ENCODE measurements at places on chromosomes 7 and 10.

DNA sequence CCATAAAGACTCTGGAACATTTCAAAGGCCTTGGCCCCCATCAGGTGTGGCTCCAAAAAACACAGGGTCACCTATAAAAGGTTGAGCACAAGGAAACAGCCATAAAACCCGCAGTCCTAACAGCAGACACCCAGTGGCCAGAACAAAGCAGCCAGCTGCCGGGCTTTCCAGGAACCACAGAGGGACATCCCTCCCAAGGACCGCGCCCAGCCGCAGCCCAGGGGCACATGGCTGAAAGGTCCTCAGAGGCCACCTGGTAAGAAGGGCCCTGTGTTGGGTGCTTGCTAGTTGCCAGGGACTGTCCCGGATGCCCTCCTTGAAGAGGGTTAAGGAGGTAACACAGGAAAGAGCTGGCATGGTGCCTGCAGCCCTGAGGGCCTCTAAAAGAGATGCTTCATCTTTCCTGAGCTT lies 32.7 kb downstream of the KCNMA1 start:
- no peak for DNase-seq

GRCh38 chr7:4018601-4019316 lies 663.3 kb upstream of the FOXK1 start:
- no peak for DNase-seq

DNA sequence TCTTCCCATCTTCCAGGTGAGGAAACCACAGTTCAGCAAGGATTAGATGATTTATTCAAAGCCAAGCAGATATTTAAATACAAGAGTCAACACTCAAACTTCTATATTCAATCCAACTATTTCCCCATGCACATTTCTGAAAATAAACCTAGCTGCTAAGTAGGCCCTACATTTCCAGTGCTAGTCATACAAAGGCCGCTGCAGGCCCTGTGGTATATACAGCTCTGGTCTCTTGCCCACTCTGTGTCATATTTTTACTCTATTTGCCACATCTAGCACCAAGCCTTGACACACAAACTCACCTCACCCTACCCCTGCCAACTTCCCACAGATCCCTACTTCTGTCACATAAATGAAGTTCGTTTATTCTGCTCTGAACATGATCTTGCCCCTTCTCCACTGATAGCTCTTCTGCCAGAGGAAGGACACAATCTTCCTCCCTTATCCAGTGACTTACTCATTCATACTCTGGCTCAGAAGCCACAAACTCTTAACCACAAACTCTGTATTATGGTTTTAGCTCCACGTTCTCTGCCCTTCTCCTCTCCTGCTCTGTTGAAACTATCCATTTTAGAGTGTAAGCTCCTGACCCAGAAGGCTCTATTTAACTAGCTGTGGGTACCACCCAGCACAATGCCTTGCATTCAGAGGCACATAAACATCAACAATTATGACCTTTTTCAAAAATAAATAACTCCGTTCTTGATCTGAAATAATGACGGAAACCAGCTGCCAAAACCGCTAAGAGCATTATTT lies 180.7 kb downstream of the CPEB3 start:
- DNase-seq, result no peak

- DNase-seq, result peak; percentile 62
These were observed 24.7 kb downstream of the GHRHR start for GRCh38 chr7:30988351-30989005.

DNA sequence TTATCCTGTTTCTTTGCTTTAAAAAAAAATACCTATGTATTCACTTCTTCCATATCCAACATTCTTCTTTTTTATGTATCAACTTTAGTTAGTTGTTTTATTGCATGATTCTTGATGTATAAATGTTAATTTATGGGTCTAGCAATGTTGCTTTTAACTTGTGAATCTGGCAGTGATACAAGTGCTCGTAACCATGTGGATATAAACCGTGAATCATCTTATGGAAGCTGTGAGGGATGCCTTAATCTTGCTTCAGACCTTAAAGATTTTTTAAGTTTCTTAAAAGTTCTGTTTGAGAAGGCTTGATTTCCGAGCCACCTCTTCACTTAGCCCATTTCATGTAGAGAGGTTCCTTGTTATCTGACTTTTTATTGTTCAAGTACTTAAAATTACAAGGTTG lies 25.9 kb downstream of the HELLS start:
- DNase-seq, result no peak

DNA sequence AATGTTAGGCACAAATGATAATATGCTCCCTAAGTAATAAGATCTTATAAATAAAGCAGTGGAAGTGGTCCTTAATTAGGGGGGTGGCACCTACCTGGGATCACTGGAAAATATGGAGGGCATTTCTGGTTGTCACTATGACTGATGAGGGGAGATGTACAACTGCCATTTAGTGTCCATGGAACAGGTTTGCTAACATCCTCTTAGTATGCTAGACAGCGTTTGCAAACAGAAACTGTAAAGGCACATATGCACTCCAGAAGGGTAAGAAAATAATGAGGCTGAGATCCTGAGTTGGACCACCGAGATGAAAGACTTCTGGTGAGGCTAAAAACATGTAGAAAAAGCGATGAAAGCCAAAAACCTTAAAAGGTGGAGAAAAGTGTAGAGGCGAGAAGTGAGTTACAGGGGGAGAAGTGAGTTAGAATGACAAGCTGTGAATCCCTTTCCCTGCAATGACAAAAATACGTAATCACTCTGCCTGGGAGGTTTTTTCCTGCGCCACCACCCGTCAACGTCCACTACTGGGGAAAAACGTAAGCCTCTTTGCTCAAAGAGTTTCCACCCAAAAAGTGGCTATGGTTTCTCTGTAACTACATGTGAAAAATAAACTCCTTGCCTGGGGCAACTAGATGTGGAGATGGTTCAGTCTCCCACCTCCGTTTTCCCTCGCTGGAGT lies 767 bp downstream of the KRIT1 start:
- no peak for DNase-seq

GRCh38 chr7:159104188-159104920 lies 40.3 kb downstream of the VIPR2 start:
- DNase-seq, result no peak

DNA sequence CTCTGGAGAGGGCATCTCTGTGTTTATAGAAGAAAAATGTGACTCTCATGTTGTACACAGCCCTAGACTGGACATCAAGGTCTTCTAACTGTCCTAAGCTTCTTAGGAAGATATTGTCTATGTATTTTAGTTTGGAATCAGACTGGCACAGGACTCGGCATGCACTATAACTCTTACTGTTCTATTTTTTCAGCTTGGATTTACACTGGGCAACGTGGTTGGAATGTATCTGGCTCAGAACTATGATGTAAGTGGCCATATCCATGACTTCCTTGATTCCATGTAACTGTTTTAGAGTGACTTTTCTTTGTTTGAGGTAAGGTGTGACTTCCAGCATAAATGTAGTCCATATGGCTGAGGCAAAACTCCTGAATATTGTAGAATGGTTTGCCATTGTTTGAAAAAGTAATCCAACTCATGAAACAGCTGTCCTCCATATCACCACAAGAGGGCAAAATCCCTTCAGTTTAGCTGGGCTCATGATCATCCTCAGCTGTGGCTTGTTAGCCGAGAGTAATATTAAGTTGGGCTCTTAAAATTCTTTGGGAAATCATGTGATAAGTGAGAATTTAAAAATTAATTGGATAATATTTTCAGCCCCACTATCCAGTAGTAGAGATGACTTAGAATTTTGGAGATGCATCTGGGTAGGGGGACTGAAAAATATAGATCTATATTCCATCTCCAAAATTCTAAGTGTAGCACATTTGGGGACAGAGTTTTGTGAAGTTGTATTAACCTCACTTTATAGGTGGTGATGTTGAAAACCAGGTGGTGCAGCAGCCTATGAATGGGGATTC lies 10.4 kb downstream of the STMP1 start:
- no peak for DNase-seq

GRCh38 chr7:50281680-50282445 lies 22.7 kb upstream of the IKZF1 start:
- no peak for DNase-seq

- DNase-seq, result no peak
These were observed 888.7 kb upstream of the ZWINT start for GRCh38 chr10:57249615-57250281.

DNA sequence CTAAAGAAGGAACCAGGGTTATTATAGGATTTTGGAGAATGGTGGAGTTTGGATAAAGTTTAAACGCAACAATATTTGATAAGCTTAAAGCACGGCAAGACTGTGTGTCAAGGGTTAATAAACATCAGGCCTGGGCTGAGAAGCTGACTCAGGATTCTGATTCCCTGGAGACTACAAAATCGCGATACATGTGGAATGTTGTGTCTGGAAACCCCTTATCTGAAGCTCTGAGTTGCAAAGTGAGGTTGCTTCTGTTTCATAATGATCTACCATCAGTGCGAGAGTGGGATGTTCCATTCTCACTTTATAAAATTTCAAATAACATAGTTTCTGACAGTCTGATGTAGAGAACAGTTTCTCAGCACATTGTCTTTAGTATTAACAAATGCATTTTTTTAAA lies 7.8 kb downstream of the C1GALT1 start:
- DNase-seq, result no peak

- peak; percentile 31 for DNase-seq
These were observed 29.6 kb upstream of the PSAP start for GRCh38 chr10:71880425-71881306.
